Activated naive CD4-positive, alpha-beta T cell (primary cell): ENCODE measurements at places on chromosomes 5 and 9.

GRCh38 chr9:92058723-92059444 lies 56.3 kb downstream of the SPTLC1 start:
- no peak for DNase-seq

GRCh38 chr9:127854184-127854806 lies at the start of gene ENG:
ENG (minus strand) TSS chr9:127854658; CDS start chr9:127854355, 303 bp downstream.
- no peak for DNase-seq

DNA sequence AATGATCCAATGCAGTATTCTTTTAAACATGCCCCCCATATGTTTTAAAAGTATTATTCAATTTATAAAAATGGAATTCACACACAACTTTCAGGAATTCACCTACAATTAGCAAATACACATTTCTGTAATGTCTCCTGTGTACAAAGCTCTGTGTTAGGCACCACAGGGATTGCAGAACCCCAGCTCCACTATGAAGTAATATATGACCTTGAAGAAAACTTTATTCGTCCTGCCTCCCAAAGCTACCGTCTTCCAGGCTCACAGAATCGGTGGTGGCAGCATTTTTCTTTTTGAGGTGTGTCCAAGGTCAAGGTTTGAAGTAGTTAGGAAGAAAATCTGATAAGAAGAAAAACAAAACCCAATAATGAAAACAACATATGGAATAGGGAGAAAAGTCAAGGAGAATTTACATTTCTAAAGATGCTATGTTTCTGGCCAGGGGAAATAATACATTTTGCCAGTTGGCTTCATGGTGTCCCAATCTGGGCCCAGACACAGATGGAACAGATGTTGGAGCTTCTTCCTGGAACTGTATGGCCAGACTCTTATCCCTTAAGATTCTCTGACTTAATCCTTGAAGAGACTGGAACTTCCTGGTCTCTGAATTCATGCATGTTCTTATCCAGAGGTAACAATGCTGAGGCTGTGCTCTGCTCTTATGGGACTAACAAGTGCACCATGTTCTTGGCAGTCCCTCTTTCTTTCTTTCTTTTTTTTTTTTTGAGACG lies 22.0 kb upstream of the LVRN start:
- DNase-seq, result no peak

GRCh38 chr9:108844856-108845255 lies 10.9 kb downstream of the ACTL7B start:
- DNase-seq, result no peak

DNA sequence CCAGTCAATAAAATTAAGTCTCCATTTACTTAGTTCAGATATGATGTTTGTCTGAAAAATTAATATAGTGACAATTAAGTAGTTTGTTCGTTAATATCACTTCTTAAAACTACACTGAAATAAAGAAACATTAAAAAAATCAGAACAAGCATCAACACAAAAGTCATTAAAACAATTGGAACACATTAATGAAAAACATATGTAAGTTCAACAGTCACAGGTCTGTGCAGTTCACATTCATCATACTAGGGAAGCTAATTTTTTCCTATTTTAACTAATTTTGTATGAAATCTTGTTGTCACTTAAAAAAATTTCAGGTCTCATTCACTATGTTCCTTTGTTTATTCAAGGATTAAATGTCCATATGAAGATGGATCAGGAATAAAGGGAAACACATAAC lies 22.5 kb downstream of the POC5 start:
- no peak for DNase-seq

DNA sequence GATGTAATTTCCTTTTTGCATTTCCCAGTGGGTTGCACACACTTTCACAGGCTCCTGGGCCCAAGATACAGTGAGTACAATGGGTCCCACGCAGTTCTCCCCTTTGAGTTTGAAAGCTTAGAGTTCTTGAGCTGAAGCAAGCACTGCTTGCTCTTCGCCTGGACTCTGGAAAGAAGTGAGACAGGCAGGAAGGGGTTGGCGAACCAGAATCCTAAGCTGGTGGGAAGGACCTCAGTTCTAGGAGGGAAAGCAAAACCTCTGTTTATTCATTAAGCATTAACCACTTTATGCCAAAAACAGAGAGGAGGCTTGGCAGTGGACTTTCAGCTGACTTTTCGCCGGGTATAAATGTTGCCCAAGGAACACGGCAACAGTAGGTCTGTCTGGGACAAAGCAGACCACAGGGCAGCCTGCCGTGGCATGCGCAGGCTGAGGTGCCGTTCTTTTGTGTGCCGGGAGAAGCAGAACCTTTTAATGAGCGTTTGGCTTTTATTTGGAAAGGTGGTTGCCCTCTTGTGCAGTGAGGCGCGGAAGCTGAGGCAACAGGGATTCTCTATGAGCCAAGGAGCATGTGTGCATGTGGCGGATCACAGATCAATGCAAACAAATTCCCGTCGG lies 239.9 kb upstream of the PANK3 start:
- DNase-seq, result no peak

- DNase-seq, result no peak
Measured at GRCh38 chr9:113511047-113511521, 47.6 kb downstream of the RGS3 start.

DNA sequence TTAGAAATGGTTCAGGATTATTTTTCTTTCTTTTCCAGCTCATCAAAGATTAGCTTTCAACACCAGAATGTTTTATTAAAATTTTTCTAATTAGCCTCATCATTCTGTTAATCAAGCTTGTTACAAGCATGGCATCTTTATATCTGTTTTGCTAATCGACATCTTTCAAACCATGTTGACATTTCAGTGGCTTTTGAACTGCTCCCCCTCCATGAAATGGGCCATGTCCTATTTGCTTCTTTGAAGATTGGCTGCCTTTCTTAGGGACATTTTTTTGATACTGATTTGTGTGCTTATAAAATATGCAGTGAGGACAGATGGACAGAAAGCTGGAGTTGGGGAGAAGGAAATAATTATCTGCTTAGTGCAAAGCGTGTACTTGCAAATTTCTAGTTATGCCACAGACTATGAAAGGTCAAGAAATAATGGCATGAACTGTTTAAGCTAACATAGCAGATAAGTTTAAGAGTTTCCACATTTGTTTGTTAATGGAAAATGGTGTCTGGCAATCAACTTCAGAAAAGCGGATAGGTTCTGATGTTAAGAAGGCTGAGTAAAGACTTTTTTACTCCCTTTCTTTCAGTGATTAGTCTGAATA lies 27.5 kb downstream of the BTF3 start:
- no peak for DNase-seq

DNA sequence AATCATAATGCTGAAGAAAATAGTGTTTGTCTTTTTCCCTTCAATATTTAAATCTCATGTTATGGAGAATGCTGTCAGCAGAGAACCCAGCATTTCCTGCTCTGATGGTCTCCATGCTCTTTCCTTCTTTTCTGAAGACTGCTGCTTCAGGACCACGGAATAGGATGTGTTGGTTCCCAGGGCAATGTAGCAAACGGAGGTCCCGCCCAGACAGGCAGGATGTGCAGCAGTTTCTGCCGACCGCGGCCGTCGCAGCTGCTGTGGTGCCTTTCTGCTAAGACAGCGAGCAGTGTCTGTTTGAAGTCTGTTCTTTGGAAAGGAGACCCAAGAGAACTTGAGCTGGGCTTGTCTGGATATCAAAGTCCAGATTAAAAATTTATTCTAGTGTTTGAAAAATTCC lies 654.3 kb downstream of the CCDC171 start:
- DNase-seq, result no peak

- no peak for DNase-seq
Measured at GRCh38 chr5:15500325-15501001, 483 bp downstream of the FBXL7 start.
